Psoas muscle (tissue), 8 donors: ENCODE measurements at places on chromosomes 7 and 10. TPM values are rescaled to one million over a fixed set of nuclear protein-coding genes. Genes with fewer than 3 reads are reported as not detected.

AZGP1 gene
- polyA plus RNA-seq, result 2.4 TPM

CPN1 gene
- polyA plus RNA-seq, result not detected

DGKI gene
- polyA plus RNA-seq, result not detected

CCDC172 gene
- not detected for polyA plus RNA-seq

ABCF2 gene
- 49.8 TPM for polyA plus RNA-seq

MASTL gene
- polyA plus RNA-seq, result 1.7 TPM

GRM3 gene
- not detected for polyA plus RNA-seq

ERVW-1 gene
- 0.03 TPM for polyA plus RNA-seq

DNA sequence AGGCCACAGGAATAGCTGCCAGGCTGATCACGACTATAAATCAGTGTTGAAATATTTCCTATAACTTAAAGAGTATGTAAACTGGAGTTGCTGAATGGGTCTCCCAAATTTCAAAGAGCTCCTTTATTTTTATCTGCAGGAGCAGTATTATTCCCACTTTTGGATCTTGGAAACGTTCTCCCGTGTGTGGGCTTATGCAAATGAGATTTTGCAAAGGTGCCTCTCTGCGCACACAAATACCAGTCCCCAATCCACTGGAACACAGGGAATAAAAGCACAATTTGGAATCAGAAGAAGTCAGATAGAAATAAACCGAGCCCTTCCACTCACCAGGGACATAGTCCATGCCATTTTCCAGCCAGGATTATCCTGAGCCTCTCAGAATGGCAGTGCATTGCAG is 350.2 kb upstream of the CELF2 start:
- H3K4me1 ChIP-seq, result no peaks in the 10 kb centered on the region
- H3K36me3 ChIP-seq, result no peaks in the 10 kb centered on the region
- H3K27ac ChIP-seq, result no peak overlapping the region
- no peak for DNase-seq
- no peak overlapping the region for H3K4me3 ChIP-seq

GRCh38 chr7:105656922-105657521 is 75.7 kb upstream of the EFCAB10 start:
- no peak for DNase-seq
- H3K27ac ChIP-seq, result no peak overlapping the region
- H3K4me1 ChIP-seq, result peaks cover 14% of the 10 kb centered on the region
- H3K4me3 ChIP-seq, result no peak overlapping the region
- H3K27me3 ChIP-seq, result no peaks in the 10 kb centered on the region

- H3K4me3 ChIP-seq, result no peak overlapping the region
- H3K27me3 ChIP-seq, result no peaks in the 10 kb centered on the region
Measured at GRCh38 chr7:4245866-4246470, 436.1 kb upstream of the FOXK1 start.

DNA sequence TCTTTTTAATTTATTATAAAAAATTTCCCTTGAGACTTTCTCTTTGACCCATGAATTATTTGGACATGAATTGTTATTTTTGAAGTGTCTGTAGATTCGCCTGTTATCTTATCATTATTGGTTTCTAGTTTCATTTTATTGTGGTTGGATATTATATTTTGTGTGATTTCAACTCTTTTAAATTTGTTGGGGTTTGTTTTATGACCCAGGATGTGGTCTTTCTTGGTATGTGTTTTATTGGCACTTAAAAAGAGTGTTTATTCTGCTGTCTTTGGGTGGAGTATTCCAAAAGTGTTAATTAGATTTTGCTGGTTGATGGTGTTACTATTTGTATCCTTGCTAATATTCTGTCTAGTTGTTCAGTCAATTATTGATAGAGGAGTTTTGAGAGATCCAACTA is 50.5 kb upstream of the GPR141 start:
- no peak for DNase-seq
- no peaks in the 10 kb centered on the region for H3K4me1 ChIP-seq
- no peaks in the 10 kb centered on the region for H3K27me3 ChIP-seq
- H3K4me3 ChIP-seq, result no peak overlapping the region
- no peaks in the 10 kb centered on the region for H3K36me3 ChIP-seq

- H3K4me1 ChIP-seq, result peaks cover 30% of the 10 kb centered on the region
- peak overlapping the region; percentile 92 for H3K27ac ChIP-seq
- no peaks in the 10 kb centered on the region for H3K27me3 ChIP-seq
- DNase-seq, result no peak
- no peaks in the 10 kb centered on the region for H3K36me3 ChIP-seq
Measured at GRCh38 chr10:10910634-10911033, 107.0 kb upstream of the CELF2 start.

DNA sequence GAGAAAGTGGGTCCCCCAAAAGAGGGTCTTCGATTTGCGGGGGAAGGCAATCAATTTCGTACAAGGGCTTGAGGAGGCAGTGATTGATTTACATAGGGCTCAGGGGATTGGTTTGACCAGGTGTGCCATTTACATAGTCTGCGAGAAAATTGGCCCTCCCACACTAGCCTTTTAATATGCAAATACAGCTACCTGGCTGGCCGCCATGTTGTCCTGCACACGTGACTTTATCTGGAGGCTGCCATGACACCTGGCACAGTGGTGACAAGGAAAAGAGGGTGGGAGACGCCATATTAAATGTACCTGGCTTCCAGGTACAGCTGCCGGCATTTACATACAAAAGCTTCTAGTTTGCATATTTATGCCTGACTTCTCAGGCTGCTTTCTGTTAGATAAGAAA is 1577.2 kb upstream of the LRRTM3 start:
- no peak overlapping the region for H3K27ac ChIP-seq
- no peaks in the 10 kb centered on the region for H3K27me3 ChIP-seq
- no peak for DNase-seq
- H3K36me3 ChIP-seq, result no peaks in the 10 kb centered on the region
- no peak overlapping the region for H3K4me3 ChIP-seq

DNA sequence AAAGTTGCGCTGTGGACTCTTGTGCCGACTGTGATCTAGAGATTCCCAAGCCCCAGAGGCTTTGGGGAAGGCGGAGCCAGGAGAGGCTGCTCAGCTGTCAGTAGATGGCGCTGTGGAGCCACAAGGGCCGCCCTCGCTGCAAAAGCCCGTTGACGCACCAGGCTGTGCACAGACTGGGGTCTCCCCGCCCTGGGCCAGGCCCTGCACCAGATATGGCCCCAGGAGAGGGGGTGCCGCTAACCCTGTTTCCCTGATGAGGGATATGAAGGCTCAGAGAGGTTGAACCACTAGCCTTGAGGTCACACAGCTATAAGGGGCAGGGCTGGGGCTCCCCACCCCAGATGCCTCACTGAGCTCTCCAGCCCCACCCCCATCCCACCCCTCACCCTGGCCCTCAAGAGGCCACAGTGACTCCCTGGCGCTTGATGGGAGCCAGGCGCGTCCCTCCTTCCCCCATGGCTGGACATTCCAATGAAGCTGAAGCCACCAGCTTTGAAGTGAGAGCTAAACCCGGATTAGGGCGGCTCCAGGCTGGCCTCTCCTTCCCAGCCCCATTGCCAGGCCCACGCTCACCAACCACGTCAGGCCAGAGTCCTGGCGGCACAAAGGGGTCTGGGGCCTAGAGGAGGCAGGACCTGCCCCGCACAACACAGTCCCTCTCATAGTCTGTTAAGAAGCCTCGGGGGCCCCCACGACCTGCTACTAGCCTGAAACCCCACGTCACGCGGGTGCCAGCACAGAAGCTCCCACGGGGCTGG is 26.4 kb downstream of the MYL10 start:
- H3K4me1 ChIP-seq, result peaks cover 4% of the 10 kb centered on the region
- H3K36me3 ChIP-seq, result no peaks in the 10 kb centered on the region
- H3K27ac ChIP-seq, result no peak overlapping the region

DNA sequence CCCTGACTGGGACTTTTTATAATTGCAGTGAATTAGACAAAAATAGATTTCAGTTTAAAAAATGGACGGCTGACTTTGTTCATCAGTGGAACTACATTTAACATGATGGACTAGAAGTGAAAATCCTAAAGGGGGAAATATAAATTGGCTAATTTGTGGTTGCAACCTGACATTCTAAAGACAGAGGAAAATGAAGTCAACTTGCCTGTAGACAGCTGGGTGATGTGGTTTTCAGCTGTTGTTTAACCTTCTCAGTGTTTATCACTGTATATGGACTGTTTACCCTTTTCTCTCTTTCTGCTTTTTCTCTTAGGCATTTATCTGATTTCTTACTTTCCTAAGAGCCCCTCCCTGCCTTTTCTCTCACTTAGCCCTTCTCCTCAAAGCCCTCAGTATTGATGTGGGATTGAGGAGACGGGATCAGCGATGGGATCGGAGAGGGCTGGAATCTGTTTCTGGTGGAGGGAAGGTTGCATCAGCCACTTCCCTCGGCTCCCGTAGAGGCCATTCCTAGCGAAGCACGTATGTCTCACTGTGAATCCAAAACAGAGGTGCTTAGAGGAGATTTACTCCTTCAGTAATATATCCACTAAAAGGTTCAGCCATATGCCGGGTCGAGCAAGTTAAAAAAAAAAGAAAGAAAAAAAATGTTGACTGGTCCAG is 109.0 kb upstream of the KLF6 start:
- no peak overlapping the region for H3K4me3 ChIP-seq
- no peak for DNase-seq
- no peaks in the 10 kb centered on the region for H3K4me1 ChIP-seq
- no peak overlapping the region for H3K27ac ChIP-seq

DNA sequence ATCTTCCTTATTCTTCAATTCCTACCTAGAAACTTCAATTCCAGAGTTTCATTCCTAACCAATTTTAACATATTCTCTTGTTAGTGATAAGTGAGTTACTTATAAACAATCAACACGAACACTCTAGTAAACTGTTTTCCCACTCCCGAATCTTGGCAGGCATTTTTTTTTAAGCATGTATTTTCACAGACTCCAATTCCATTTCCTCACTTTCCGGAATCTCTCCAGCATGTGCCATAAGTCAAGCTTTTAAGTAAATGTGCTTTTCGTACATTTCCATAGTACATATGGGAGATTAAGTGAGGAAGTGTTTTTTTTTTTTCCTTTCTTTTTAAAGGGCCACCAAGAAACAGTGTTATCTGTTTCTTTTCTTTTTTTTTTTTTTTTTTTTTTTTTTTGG is 89.1 kb downstream of the FGFR2 start:
- H3K27ac ChIP-seq, result no peak overlapping the region
- H3K4me1 ChIP-seq, result no peaks in the 10 kb centered on the region
- no peak overlapping the region for H3K4me3 ChIP-seq

DNA sequence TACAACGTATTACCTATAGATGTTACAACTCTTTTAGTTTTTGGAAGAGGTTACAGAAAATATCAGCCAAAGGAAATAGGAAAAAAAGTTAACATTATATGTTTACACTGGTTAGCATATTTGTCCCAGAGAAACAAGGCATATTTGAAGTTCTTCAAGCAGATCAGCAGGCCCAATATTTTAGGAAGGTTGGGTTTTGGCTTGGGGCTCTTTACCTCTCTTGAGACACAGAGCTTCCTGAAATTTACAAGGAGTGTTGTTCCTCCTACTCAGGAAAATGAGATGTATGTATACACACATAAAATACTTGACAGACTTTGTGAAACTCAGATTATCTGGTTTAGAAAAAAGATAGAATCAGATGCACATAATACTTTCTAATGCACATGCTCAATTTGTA is 323.6 kb downstream of the HGF start:
- no peaks in the 10 kb centered on the region for H3K36me3 ChIP-seq
- DNase-seq, result no peak
- no peaks in the 10 kb centered on the region for H3K27me3 ChIP-seq
- H3K4me3 ChIP-seq, result no peak overlapping the region
- no peaks in the 10 kb centered on the region for H3K4me1 ChIP-seq

DNA sequence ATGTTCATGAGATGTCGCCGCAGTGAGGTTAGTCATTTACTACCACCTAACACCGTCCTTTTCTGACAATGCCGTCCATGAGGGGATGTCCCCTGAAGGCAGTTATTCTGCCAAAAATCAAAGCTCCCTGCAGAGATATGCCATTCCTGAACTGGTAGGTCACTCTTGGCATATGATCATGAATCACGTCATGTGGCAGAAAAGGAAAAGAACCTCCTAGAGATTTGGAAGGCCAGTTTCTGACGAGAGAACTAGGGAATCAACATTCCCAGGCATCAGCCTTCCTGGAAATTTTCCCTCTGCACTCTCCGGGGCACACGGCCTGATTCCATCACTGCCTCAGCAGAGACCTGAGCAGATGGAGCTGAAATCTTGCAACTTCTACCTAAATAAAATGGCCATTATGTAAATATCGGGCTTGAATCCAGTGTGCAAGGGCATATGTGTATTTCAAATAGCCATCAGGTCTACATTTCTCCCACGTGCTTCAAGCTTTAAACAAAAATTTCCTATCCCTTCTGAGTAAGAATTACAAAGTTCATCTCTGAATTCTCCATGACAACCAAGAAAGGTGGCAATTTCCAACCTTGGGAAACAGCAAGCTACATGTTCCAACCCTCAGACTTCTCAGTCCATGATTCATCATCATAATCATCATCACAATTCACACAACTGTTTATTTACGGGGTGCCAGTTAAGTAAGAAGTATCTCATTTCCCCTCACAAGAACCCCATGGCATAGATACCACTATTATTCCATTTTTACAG is 46.5 kb downstream of the AMPH start:
- H3K27ac ChIP-seq, result no peak overlapping the region
- DNase-seq, result no peak
- H3K4me3 ChIP-seq, result no peak overlapping the region
- H3K27me3 ChIP-seq, result no peaks in the 10 kb centered on the region
- no peaks in the 10 kb centered on the region for H3K4me1 ChIP-seq

DNA sequence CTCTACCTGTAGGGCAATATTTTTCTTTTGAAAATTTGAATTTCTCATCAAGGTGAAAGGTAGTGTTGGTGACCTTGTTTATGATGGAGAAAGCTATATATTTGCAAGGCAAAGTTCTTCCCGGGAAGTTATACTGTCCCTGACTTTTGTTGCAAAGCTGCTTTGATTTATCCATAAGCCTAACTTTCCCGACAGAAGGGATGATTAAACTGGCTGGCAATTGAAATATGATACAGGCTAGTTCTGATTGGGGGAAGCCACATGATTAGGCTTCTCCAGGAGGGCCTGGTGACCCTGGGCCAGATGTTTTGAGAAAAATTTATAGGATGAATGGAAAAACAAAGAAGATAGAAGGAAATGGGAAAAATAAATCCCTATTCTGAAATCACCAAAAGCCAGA is 215.5 kb downstream of the ACTR3B start:
- no peak for DNase-seq
- no peak overlapping the region for H3K4me3 ChIP-seq
- no peaks in the 10 kb centered on the region for H3K36me3 ChIP-seq
- H3K4me1 ChIP-seq, result no peaks in the 10 kb centered on the region

DNA sequence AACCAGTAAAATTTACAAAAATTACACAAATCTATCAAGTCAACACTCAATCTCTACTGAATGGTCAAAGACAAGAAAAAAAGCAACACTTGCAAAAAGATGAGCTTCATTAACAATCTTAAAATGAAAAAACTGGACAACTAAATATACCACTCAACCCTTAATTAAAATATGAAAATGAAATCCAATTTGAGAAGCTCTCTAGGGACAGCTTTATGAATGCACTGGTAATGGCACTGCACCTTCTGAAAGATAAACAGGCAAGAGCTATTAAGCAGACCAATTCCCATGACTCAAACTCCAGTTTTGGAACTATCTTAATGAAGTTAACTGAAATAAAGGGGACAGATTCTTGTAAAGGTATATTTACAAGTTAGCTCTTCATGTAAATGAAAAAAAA is 135.7 kb downstream of the GALNT11 start:
- no peak for DNase-seq
- no peaks in the 10 kb centered on the region for H3K27me3 ChIP-seq
- no peak overlapping the region for H3K27ac ChIP-seq
- no peaks in the 10 kb centered on the region for H3K4me1 ChIP-seq

GRCh38 chr7:22997871-22998518 is 15.9 kb downstream of the HYCC1 start:
- no peak overlapping the region for H3K27ac ChIP-seq
- no peak overlapping the region for H3K4me3 ChIP-seq
- H3K27me3 ChIP-seq, result no peaks in the 10 kb centered on the region
- H3K36me3 ChIP-seq, result no peaks in the 10 kb centered on the region
- DNase-seq, result no peak
